T-cell (primary cell): ENCODE measurements at places on chromosomes 16 and 17. TPM values are rescaled to one million over a fixed set of nuclear protein-coding genes. Genes with fewer than 3 reads are reported as not detected.
A peak's percentile ranks its signal among the peaks of the same experiment; 100 is the strongest.

- H3K36me3 ChIP-seq, result no peaks in the 10 kb centered on the region
- no peaks in the 10 kb centered on the region for H3K27me3 ChIP-seq
- no peak for DNase-seq
- H3K27ac ChIP-seq, result no peak overlapping the region
- H3K4me1 ChIP-seq, result no peaks in the 10 kb centered on the region
These were observed 58.3 kb upstream of the LGALS9 start for GRCh38 chr17:27572665-27573064.

DNA sequence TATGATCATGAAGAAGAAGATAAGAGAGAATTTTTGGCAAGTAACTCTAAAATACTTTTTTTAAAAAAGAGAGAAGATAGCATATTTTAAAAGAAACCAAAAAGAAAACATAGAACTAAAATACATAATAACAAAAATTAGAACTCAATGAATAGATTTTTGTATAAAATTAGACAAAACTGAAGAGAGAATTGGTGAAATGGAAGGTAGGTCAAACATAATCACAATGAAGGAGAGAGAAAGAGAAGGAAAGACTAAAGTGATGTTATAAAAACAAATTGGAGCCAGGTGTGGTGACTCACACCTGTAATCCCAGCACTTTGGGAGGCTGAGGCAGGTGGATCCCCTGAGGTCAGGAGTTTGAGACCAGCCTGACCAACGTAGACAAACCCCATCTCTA is 211.5 kb downstream of the AXIN2 start:
- H3K36me3 ChIP-seq, result no peaks in the 10 kb centered on the region
- H3K27ac ChIP-seq, result no peak overlapping the region
- no peaks in the 10 kb centered on the region for H3K27me3 ChIP-seq
- DNase-seq, result no peak

GRCh38 chr16:3216263-3216640 is 18.7 kb downstream of the ZNF200 start:
- no peaks in the 10 kb centered on the region for H3K36me3 ChIP-seq
- no peaks in the 10 kb centered on the region for H3K27me3 ChIP-seq
- H3K27ac ChIP-seq, result peak overlapping the region; percentile 92

- H3K27me3 ChIP-seq, result no peaks in the 10 kb centered on the region
- DNase-seq, result peak; percentile 7
- H3K4me3 ChIP-seq, result peak overlapping the region; percentile 99
These were observed 1.4 kb upstream of the SLFN5 start for GRCh38 chr17:35241520-35241919.

Gene SDR42E2
- total RNA-seq, result 0.28 TPM
